ENCODE measurements at places on chromosomes 2 and 18.
A peak's percentile ranks its signal among the peaks of the same experiment; 100 is the strongest.

- no peak for DNase-seq
These were observed 151.9 kb downstream of the CD226 start for GRCh38 chr18:69795791-69796190.

- DNase-seq: no peak
These were observed 1.7 kb downstream of the TRAF3IP1 start for GRCh38 chr2:238322001-238322411.

DNA sequence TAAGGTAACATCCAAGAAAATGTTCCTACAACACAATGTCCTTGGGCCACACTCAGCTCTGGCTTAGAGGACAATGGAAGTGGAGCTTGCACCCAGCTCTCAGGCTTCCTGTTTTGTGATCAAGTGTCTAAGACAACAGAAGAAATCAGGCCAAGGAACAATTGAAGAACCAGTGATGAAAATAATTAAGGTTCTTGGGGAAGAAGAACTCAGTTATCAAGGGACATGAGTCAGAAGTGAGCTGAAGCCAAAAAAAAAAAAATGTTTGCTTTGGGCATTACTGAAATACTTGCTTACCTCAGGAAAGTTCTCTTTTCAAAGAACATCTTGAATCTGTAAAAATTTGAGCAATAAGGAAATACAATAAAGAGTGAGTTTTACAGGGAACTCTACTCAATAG, 299.0 kb downstream of the FBXO15 start:
- DNase-seq: no peak

DNA sequence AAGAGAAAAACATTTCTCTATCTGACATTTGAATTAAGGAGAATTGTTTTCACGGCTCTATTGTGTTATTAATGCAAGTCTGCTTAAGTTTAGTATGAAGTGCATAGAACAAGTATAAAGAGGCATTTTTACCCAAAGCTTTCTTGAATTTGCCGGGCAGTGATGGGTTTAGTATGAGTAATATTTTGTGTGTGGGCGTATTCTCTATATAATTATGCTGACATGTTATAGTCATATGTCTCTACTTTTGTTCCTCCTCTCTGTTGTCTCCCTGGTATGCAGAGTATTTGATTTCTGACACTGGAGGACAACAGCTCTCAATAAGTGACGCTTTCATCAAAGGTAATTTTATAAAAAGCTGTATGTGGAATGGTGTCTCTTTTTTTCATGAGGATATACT, 45.9 kb downstream of the PIKFYVE start:
- no peak for DNase-seq

GRCh38 chr2:166375736-166376487, at the start of gene SCN9A:
TSS of gene SCN9A (minus strand) at chr2:166375944. CDS start at chr2:166311756, 64,188 bp downstream.
- peak; percentile 88 for DNase-seq

DNA sequence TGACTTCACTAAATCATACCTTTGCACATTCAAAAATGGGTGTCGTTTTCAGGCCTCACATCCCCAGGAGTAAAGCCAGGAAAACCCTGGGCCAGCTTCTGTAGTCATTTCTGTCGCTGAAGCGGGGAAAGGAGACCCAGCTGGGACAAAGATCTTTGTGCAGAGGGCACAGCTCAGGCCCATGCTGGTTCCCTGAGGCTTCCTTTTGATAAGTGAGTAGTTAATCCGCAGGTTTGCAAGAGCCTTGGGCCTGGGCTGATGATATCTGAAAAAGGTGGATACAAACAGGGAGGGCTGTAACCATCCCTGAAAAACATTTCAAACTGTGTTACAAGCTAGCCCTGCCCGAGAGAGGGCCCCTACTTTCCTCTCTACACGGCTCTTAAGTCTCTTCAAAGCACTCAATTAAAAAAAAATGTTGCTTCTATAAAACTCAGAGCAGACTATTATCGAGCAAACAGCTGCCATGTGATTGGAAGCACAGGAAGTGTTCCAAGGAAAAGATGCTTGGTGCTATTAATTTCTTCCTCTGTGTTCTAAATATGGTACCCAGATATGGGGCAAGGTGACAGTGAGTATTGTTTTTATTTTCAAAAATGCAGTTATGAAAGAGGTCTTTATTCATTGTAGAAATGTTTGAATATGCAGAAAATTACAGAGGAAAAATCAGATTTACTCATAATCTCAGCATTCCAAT, 117.2 kb downstream of the LNPK start:
- DNase-seq: no peak

DNA sequence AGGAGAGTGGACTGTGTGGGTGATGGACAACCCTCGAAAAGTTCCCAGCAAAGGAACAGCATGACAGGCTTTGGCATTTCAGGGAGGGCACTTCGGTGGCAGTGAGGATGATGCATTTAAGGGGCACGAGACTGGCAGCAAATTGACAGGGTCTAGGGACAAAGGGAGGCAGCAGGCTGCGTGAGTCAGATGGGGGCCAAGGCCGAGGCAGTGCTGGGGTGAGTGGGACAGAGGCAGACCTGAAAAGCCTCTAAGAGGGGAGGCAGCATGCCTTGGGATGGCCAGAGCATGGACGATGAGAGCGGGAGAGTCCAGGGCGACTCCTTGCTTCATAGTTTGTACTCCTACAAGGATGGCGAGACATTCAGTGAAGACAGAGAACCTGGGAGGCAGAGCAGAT, 49.5 kb upstream of the LYPD1 start:
- DNase-seq: no peak

DNA sequence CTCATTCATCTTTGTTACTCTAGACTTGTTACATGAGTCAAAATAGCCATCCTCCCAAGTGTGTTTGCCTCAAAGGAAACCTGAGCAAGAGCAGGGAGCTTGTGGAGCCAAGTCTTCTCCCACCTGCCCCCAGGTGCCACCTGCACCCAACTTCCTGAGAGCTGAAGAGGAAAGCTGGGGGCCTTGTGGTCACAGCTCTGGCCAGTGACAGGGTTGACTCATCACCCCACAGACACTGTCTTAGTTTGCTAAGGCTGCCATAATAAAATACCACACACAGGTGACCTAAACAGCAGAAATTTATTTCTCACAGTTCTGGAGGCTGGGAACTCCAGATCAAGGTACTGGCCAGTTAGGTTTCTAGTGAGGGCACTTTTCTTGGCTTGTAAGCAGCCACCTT, 99.6 kb downstream of the TPGS2 start:
- no peak for DNase-seq

DNA sequence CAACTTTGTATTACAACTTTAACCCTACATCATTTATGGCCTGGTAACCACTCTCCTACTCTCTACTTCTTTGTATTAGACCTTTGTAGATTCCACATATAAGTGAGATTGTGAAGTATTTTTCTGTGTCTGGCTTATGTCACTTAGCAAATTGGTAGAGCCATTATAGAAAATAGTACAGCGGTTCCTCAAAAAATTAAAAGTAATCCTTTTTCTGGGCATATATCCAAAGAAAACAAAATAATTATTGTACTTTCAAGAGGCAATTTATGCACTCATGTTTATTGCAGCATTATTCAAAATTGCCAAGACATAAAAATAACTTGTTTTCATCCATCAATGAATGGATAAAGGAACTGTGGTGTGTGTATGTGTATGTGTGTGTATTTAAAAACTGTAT, 537.5 kb upstream of the FSIP2 start:
- DNase-seq: no peak

DNA sequence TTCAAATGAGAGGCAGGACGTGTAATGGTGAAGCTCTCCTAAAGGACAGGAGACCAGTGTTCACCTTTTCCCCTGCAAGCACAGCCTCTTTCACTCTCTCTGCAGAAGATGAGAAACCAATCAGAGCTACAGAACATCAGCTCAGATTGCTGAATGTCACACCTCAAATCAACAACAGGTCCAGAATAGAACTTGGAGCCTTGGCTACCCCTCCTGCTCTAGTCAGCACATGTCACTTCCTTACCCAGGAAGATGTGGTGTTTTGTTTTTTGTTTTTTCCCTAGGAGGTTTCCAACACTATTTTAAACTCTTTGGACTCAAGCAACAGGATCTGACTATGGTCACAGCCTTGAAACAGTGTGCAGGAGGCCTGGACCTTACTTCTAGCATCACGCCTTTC, 41.3 kb upstream of the PCBP1 start:
- no peak for DNase-seq

- no peak for DNase-seq
These were observed 308.9 kb upstream of the THUMPD2 start for GRCh38 chr2:40087927-40088326.

GRCh38 chr18:63850020-63850419, 37.5 kb upstream of the SERPINB2 start:
- DNase-seq: peak; percentile 33

DNA sequence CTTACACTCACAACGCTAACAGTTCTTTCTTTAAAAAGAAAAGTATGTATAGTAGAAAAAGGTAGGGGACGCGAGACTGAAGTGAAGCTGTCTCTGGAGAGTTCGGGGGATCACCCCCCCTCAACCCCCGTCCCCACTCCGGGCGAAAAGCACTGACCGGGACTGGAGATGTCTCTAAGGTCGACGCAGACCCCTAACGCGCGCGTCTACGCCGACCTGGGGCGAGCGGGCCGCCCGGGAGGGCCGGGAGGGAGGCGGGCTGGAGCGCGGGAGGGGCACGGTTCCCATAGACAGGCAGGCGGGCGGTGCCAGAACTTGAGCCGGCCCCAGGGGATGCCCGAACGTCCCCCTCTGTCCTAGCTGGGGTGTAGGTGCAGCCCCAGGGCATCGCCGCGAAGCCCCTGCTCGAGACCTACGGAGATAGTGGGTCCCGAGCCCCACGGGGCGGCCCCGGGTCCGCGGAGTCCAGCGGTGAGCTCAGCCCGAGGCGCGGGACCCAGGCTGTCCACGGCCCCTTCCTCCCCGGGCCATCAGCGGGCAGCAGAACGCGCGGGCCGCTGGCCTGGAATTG, 82.2 kb downstream of the CHRNA1 start:
- peak; percentile 62 for DNase-seq

GRCh38 chr2:89811295-89811694, 1119.8 kb downstream of the RPIA start:
- DNase-seq: no peak

DNA sequence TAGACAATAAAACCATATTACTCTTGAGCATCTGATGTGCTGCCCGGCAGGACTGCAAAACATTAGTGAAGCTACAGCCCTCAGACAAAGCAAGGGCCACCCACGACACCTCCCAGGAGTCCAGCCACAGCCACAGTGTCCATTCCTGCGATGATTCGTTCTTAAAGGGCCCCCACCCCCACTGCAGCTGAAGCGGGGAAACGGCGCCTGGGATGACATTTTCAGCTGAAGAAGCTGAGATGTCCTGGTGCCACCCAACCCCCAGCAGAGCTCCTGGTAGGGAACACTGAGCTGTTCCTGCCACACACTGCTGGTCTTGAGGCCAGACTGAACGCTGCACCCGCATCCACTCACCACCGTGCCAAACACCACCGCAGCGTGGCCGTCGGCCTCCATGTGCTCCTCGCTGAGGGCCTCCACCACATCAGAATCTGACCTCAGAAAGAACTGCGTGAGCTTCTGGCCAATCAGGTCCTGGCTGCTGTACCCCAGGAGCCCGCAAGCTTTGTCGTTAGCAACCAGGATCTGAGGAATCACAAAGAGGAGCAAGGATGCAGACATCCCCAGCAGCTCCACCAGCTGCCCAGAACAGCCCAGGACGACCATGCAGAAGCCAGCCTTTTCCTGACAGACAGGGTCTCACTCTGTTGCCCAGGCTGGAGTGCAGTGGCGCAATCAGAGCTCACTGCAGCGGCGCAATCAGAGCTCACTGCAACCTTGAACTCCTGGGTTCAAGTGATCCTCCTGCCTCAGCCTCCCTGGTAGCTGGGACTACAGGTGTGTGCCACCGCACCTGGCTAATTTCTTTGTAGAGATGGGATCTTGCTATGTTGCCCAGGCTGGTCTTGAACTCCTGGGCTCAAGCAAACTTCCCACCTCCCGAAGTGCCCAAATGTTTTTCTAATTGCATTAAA, 9.5 kb downstream of the PASK start:
- no peak for DNase-seq

- no peak for DNase-seq
These were observed 26.4 kb upstream of the CYTIP start for GRCh38 chr2:157470321-157470720.

GRCh38 chr2:61855318-61855613, 1.4 kb upstream of the FAM161A start:
- peak; percentile 40 for DNase-seq

- no peak for DNase-seq
These were observed 203.6 kb downstream of the SLC8A1 start for GRCh38 chr2:40248294-40248693.

DNA sequence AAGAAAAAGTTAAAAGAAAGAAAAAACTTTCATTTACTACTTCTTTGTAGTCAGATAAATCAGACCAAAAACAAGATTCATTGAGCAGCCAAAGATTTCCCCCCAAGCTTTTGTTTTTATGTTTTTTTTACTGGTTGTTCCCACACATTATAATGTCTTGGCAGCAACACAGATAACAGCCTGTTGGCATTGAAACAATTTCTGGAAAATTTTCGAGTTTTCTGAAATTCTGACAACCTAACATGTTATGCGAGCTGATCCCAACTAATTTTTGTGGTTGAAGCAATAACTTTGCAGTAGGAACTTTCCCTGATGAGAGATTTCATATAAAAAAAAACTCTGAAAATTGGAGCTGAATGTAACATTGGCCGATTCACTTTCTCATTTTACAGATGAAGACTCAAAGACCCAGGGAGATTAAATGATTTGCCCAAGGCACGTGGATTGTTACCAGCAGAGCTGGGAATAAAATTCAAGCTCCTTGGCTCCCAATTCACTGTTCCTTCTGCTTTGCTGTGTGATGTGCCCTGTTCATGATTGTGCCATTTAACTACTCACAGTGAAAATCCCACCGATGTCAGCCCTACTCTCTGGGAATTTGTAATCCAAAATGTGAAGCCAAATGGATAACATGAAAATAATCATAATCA, 167.5 kb downstream of the GRB14 start:
- DNase-seq: no peak

DNA sequence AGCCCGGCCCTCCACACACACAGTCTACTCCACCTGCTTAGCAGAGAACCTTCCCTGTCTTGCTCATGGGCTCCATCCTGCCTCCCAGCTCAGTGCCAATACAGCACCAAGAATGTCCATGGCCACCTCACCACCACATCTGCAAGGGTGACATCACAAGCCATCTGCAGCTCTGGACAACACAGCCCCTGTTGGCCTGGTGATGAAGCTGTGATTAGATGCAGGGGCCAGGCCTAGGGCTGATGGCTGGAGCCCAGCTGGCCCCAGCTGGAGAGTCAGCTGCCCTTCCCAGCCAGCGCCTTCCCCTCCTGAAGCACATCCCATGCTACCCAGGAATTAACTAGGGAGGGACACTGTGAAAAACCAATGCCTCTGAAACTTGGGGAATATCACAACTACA, 91.1 kb downstream of the TTC32 start:
- no peak for DNase-seq

GRCh38 chr2:169824373-169825333, at the start of gene METTL5:
TSS of gene METTL5 (minus strand) at chr2:169824905. CDS start at chr2:169824597, 308 bp downstream.
- DNase-seq: peak; percentile 88
